Glomerular endothelial cell (primary cell): ENCODE measurements at places on chromosomes 3 and 15. TPM values are rescaled to one million over a fixed set of nuclear protein-coding genes. Genes with fewer than 3 reads are reported as not detected.

Gene CACNA2D3
- total RNA-seq = 0.05 TPM in 1 of 2 replicates, not detected in the other

Gene NR2F2
- 64.5 and 68.8 TPM in 2 replicates for total RNA-seq

Gene CFAP91
- 0.10 and 0.70 TPM in 2 replicates for total RNA-seq

Gene MME
- 11.6 and 25.1 TPM in 2 replicates for total RNA-seq

Gene FSTL1
- 311 and 489 TPM in 2 replicates for total RNA-seq

Gene CFAP100
- not detected in 2 replicates for total RNA-seq

Gene EPHB3
- 0.06 and 0.19 TPM in 2 replicates for total RNA-seq

Gene NUP210
- 0.53 and 2.2 TPM in 2 replicates for total RNA-seq

Gene SMAD6
- total RNA-seq = 4.7 and 15.6 TPM in 2 replicates

Gene SERPINI2
- total RNA-seq = not detected in 2 replicates

Gene SH3BP5
- 204 and 219 TPM in 2 replicates for total RNA-seq

Gene TMEM266
- not detected in 2 replicates for total RNA-seq

Gene SLC28A1
- not detected in 2 replicates for total RNA-seq

Gene ARGFX
- not detected in 2 replicates for total RNA-seq

Gene GOLGA6B
- total RNA-seq = not detected in 2 replicates

Gene C3orf22
- not detected in 2 replicates for total RNA-seq

Gene LYZL4
- not detected in 2 replicates for total RNA-seq

Gene DUOX1
- total RNA-seq = not detected in 2 replicates

Gene SYNPR
- not detected in 2 replicates for total RNA-seq

Gene ADIPOQ
- total RNA-seq = not detected in 2 replicates

Gene CCDC13
- 0.47 and 1.5 TPM in 2 replicates for total RNA-seq

Gene SLC12A1
- total RNA-seq = not detected in 2 replicates

Gene STRIT1
- total RNA-seq = not detected in 2 replicates

Gene MST1R
- total RNA-seq = 0.10 and 0.18 TPM in 2 replicates

Gene GNAT1
- total RNA-seq = not detected in 2 replicates

Gene RASL12
- total RNA-seq = not detected in 2 replicates

Gene ISLR
- total RNA-seq = 0.39 and 0.47 TPM in 2 replicates

Gene PPP1R14D
- not detected in 2 replicates for total RNA-seq

Gene TNIK
- 21.4 and 28.5 TPM in 2 replicates for total RNA-seq

Gene GABRA5
- total RNA-seq = not detected in 2 replicates

Gene LSAMP
- total RNA-seq = 2.1 and 12.9 TPM in 2 replicates

Gene FES
- 91.5 and 107 TPM in 2 replicates for total RNA-seq

Gene ZNF717
- 3.8 and 9.0 TPM in 2 replicates for total RNA-seq

Gene SAMD7
- not detected in 2 replicates for total RNA-seq

Gene CPN2
- not detected in 2 replicates for total RNA-seq

Gene SLC28A2
- total RNA-seq = not detected in 2 replicates

Gene BCHE
- total RNA-seq = 29.0 and 29.1 TPM in 2 replicates

Gene CYB561D2
- total RNA-seq = 16.2 and 19.8 TPM in 2 replicates

Gene HYAL3
- total RNA-seq = 7.6 and 18.4 TPM in 2 replicates

Gene CCDC80
- 7.6 and 16.2 TPM in 2 replicates for total RNA-seq

Gene FBXO40
- total RNA-seq = not detected in 2 replicates

Gene NME9
- total RNA-seq = not detected in 2 replicates

Gene KNG1
- not detected in 2 replicates for total RNA-seq

Gene MASP1
- total RNA-seq = 1.8 and 4.6 TPM in 2 replicates

Gene FSIP1
- total RNA-seq = 0.06 and 0.73 TPM in 2 replicates

Gene ALG1L2
- not detected in 2 replicates for total RNA-seq

Gene CERS3
- total RNA-seq = not detected in 2 replicates

Gene OIP5
- 2.5 and 2.9 TPM in 2 replicates for total RNA-seq

Gene SCAANT1
- not detected in 2 replicates for total RNA-seq

Gene TUSC7
- not detected in 2 replicates for total RNA-seq

Gene POC1A
- 2.7 and 4.7 TPM in 2 replicates for total RNA-seq

Gene CLDN16
- total RNA-seq = 0.06 and 2.5 TPM in 2 replicates

Gene STXBP5L
- not detected in 2 replicates for total RNA-seq

Gene NEK10
- 3.4 and 8.5 TPM in 2 replicates for total RNA-seq

Gene CCR3
- not detected in 2 replicates for total RNA-seq

Gene NGLY1
- 22.2 and 25.6 TPM in 2 replicates for total RNA-seq
